ENCODE measurements at places on chromosomes 7 and 10.

DNA sequence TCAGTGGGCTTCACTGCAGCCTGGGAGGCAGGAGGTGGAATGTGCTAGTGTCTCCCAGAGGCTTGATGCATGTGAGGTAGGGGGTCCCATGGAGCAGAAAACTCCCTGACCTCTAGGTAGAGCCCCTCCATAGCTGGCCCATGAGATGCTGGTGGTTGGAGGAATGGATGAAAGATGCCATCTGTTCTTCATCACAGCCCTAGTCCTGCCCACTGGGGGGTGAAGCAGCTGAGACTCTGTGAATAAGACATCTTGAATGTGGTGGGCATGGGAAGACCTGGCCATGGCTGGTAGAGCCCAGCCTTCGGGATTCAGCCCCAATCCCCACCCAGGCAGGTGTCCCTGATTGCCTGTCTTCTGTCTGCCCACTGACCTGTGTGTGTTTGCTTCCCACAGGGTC, 92.5 kb downstream of the COL13A1 start:
- DNase-seq, result no peak

GRCh38 chr10:125607689-125608290, 75.2 kb downstream of the TEX36 start:
- DNase-seq, result no peak

GRCh38 chr10:119680050-119680449, 28.9 kb downstream of the BAG3 start:
- DNase-seq, result no peak

- no peak for DNase-seq
Observed at GRCh38 chr10:129760416-129760815, 203.7 kb downstream of the EBF3 start.

DNA sequence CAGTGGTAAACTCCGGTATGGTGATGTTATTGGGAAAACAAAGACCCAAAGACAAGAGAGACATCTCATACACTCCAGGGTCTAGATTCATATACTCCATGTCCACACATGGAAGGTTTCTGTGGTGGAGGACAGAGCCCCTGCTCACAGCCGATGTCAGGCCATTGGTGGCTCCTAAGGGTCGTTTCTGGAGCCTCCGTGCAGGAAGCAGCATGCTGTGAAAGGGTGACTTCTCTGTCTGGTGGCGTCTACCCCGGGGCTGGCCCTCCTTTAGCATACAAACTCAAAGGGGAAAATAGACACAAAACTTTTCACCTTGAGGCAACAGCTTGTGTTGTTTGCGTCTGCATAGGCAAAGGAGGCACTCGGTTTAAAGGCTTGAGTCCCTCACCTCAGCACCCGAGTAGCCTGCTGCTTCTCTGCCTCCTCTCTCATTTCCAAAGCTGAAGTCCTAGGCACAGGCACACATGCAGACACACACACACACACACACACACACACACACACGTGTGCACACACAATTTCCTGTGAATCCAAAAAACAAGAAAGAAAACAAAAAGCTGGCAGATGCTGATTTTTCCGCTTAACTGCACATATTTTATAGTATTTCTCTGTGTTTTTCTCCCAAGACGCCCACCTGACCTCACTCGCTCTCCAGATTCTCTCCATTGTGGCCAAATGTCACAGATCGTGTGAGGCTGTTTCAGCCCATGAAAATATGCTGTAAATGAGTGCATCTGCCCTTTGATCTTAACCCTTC, 601.4 kb upstream of the MGMT start:
- no peak for DNase-seq

- DNase-seq, result no peak
Observed at GRCh38 chr7:30470163-30470770, 8.3 kb downstream of the NOD1 start.

GRCh38 chr10:126353666-126354065, 34.6 kb downstream of the ADAM12 start:
- DNase-seq, result no peak

DNA sequence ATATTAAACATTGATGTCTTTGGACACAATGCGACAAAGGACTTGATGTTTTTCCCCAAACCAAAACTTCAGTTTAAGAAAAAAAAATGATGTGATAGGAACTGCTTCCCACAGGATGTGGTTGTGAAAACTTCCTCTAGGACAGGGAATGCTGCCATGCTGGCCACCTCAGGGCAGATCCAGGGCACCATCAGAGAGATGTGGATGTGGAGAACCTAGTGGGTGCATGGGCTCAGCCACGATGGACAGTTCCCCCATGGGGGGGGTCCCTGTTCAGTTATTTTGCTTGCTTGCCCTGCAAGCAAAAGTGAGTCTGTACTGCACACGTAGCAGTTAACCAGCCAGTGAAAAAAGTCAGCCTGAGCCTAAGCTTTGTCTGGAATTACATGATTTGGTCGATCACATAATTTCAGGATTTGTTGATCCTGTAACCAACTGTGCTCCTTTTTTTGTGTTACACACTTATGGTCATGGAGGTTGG, 36.3 kb downstream of the LAMB4 start:
- DNase-seq, result no peak

- DNase-seq, result no peak
Observed at GRCh38 chr10:43585046-43585445, 10.6 kb upstream of the ZNF239 start.

GRCh38 chr10:72794260-72794659, 99.3 kb upstream of the OIT3 start:
- no peak for DNase-seq

- no peak for DNase-seq
Observed at GRCh38 chr10:75115137-75115536, 3.7 kb downstream of the SAMD8 start.

GRCh38 chr10:3775696-3776551, 9.1 kb downstream of the KLF6 start:
- no peak for DNase-seq

GRCh38 chr10:45495438-45496152, 121.6 kb downstream of the ALOX5 start:
- no peak for DNase-seq

GRCh38 chr10:118218562-118218961, 123.6 kb downstream of the FAM204A start:
- no peak for DNase-seq

DNA sequence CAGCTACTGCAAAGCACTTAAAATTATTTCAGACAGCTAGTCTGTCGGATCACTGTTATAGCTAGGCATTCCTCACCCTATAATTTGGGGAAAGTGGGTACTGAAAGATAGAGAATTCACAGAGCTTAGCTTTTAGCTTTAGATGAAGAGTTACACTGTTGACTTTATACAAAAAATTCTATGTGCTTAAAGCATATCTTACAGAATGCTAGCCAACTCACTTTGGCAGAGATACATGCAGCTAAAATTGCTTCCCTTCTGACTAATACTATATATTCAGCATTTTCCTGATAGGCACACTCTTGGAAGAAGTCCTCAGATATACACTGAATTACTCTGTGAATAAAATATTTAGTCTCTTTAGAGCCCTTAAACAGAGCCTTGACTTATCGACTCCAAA, 353.5 kb upstream of the STEAP1 start:
- DNase-seq, result no peak

GRCh38 chr7:98826387-98826786, 43.4 kb downstream of the TMEM130 start:
- no peak for DNase-seq

- no peak for DNase-seq
Observed at GRCh38 chr10:71049994-71050393, 161.6 kb upstream of the PCBD1 start.

DNA sequence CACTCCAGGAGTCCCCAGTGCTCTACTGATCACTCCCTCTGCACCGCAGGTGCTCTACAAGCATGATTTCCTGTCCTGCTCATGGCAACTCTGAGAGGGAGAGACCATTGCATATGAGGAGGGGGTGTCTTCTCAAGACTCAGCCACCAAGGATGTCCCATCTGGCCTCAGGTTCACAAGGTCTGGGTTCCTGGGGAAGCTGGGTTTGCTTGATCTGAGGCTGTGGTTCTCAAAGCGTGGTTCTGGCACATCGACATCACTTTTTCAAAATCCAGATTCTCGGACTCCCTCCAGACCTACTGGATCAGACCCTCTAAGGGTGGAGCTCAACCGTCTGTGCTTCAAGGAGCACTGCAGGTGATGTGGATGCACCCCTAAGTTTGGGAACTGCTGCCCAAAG, 247.5 kb downstream of the PLXNA4 start:
- no peak for DNase-seq

DNA sequence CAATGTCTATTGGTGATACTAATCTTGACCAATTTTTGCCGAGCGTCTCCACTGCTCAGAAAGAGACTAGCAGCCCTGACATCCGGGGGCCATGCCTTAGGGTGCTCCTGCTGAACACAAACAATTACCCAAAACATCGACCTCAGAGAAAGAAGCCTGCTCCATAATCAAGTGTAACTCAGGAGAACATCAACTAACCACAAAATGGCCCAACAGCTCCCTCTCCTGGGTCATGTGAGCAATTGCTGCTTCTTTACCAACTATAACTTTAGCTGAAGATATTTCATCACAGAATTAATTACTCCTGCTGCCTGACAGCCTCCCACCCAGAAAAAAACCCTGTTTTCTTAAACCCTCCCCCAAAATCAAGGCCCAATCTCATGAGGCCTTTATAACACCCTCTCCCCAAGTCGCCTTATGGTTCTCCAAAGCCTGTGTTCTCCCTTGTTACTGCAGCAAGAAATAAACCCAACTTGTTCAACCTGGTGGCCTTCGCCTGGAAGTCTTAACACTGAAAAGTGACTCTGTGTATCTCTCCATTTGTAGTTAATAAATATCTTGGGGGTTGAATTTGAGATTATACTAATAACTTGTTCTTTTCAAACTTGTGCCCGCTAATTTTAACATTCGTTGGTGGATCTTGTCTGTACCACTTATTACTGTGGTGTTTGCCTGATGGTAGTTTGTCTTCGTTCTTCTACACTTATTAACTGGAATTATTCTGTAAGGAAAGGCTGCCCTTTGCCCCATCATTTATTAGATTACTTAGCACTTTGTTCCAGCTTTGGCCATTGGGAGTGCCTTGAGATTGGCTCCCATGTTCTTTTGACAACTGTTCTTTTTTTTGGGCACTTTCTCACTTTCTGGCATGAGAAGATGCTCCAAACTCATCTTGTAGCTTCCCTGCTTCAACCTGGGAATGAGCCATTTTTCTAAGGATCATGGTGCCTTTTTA, 21.2 kb upstream of the RAMP3 start:
- DNase-seq, result peak; percentile 79

DNA sequence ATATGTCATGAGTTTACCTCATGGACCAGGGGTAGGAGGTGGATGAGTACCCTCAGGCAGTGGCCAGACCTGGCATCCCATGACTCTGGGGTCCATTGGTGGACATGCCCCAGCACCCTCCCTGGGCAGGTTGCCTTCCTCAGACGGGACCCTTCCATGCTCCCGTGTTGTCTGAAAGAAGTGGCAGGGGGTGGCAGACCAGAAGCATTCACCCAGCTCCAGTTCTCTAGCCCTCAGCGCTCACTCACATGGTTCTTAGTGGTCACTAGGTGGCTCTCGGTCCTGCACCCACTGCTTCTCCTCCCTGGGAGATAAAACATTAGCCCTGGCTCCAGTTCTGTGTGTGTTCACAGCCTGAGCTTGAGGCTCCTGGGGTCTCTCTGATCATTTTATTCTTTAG, 6.0 kb downstream of the RBP3 start:
- DNase-seq, result no peak

- no peak for DNase-seq
Observed at GRCh38 chr10:79588800-79589199, 21.9 kb upstream of the SFTPA1 start.

DNA sequence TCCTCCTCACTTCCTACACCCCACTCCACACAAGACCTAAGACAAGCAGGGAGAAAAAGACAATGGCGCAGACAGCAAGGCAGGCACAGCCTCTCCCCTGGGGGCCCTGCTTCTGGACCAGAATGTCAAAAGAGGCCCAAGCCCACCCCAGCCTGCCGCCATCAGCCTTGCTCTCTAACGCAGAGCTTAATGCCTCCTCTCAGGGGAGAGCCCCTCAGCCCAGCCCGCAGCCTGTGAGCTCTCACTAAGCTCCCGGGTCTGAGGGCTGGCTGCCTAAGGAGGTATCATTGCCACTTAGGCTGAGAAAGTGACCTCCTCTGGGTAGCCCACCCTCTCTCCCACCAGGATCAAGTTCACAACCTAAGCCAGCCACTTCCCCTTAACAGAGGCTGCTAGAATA, 16.7 kb downstream of the SLIT1 start:
- DNase-seq, result no peak

DNA sequence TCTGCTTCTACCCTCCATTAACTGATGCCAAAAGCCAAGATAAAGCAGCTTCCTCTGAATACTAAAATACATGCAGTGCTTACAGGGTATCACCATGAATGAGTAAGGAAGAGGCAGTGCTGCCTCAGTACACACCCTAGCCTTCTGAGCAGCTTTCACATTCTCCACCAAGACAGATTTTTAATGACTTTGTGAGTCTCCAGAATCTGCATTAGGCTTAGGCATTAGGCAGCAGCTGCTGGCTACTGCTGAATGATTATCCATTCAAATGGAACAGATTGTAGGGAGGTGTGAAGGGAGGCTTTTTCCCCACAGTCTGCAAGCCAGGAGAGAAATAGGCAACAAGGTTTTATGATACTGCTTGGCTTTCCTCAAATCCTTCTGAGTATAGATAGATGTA, 1226.7 kb upstream of the LRRN3 start:
- peak; percentile 12 for DNase-seq

GRCh38 chr10:61404751-61405150, 48.4 kb downstream of the TMEM26 start:
- DNase-seq, result no peak

- peak; percentile 7 for DNase-seq
Observed at GRCh38 chr10:89702121-89702480, 711 bp downstream of the KIF20B start.

DNA sequence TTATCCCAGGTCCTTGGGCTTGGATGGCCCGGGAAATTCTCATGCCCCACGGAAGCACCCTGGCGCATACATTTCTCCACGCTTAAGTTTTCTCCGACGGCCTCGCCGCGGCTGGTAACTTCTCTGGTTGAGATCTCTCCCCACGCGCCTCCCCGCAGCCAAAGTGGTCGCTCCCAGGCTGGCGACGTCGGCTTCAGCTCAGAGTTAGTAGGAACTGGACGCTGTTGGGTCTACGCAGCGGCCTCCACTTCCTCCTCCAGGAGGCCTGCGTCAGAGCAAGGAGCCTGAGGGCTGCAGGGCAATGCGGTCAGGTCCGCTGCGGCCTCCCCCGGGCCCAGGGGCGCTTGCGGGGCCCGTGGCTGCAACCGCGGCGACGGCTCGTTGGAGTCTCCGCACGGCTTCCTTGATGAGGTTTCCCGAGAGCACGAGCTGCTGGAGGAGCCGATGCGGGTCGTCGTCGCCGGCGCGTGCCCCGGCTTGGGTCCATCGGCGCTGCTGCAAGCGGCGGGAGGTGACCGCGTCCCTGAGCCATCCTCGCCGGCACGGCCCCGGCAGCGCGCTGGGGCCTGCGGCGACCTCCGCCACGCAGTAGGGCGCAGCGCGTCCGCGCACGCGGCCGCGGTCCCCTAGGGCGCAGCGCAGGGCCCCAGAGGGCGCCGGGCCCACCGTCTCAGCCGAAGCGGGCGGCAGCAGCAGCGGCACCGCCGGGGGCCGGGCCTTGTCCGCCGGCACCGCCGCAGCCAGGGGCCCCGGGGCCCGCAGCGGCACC, 744 bp downstream of the FRAT2 start:
- DNase-seq, result peak; percentile 51

Measured in left kidney (tissue), 8 donors.